ENCODE measurements at places on chromosomes 16 and 17.

DNA sequence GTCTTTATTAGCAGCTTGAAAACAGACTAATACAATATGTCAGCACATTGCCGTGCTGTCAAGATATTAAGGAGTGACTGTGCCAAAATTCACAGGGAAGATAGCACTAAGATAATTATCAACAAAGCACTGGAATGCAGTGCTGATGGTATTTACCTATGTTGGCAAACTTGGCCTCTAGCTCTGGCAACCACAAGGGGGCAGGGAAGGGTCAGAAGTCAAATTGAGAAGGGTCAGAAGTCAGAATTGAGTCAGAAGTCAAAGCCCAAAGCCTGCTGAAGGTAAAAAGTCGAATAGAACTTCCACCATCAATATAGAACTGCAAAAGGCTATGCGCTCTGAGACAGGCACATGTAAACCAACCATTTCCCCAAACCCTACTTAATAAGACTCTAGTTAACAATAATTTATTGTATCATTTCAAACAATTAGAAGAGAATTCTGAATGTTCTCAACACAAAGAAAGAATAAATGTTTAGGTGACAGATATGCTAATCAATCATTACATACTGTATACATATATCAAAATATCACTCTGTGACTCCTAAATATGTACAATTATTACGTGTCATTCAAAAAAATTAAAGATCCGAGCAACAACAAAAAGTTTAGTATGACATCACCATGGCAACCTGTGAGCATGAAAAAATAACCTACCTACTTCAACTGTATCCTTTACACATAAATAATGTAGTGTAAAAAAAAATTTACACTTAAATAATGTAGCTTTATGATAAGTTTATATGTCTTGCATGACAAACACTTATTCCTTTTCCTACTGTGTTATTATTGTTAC is 916.1 kb downstream of the KCNJ2 start:
- no peak for DNase-seq

DNA sequence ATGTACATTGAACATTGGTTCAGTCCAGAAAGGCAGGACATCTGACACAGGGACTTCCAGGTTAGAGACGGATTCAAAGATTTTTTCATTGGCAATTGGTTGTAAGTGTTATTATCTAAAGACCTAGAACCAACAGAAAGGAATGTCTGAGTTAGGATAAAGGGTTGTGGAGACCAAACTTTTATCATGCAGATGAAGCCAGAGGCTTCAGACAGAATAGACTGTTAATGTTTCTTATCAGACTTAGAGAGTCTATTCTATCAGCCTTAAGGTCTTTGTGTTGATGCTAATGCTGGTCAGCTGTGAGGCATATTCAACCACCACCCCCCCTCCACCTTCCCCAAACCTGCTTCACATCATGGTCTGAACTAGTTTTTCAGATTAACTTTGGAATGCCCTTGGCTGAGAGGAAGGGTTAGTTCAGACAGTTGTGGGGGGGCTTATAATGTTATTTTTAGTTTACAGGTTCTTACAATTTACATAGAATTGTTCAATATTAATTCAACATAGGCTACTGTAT is 2.1 kb upstream of the ITGB3 start:
- no peak for DNase-seq

DNA sequence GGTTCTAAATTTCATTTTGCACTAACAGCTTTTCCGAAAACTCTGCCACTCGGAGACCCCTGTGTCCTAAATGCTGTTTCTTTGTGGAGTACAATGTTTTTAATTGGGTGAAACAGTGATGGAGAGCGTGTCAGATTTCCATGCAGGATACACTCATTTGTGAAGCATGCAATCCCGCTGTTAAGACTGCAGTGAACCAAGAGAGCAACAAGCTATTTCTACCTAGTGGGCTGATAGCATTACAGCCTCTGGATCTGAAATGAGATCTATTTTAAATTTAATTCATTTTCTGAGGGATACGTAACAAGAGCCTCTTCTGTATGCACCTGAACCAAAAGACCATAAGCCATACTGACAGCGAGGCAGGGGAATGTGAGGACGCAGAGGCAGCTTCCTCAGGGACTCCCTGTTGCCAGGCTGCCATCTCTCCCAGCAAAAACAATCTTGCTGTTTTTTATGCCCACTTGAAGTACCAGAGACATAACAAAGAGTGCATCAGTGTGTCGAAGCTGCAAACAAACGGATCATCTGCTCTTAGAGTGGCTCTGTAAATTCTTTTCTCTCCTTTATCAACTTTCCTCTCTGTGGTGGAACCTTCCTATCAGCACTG is 199.9 kb upstream of the COX10 start:
- no peak for DNase-seq

DNA sequence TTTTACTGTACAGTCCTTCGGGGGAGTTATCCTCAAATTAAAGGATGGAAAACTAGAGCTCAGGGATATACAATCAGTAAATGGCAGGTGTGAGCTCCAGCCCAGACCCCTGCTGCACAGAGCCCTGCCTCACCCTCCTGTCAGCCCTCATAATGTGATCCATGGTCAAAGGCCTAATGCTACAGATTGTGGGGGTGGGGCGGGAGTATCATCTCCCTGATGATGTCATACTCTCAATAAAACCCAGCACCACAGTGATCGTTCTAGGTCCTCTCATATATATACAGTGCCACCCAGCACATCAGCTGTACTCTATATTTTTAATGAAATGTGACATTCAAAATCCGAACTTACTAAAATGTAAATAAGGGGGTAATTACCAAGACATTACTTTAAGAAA is 61.5 kb downstream of the SLC39A11 start:
- no peak for DNase-seq
